ENCODE measurements at places on chromosomes 5 and 9.

- DNase-seq = no peak
Observed at GRCh38 chr5:1124205-1125029, 12.6 kb upstream of the SLC12A7 start.

DNA sequence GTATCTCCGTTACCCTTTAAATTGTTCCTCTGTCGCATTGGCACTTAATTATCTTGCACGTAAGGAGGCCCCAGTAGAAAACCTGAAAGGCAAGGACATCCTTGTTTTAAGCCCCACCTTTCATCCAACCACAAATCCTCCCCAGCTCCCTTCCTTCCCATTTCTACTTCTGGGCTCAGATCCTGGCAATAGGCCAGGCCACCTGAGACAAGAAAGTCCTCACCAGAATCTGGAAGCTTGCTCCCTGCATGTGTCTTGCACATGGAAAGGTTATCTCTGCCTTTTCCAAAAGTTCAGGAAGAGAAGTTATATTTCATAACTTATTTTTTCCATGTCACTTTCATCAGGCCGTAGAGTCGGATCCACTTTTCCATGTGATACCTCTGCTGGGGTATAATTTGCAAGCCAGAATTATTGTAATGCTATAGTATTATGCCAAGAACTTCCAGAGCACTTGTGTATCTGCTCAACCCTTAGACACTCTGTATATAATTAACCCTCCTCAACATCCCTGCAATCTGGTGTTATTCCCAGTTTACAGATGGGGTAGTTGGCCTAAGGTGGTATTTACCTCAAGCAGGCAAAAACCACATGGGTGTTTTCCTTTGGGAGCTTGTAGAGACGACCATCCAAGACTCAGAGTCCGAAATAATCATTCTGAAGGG, 2.6 kb upstream of the SHB start:
- DNase-seq = no peak

- peak; percentile 80 for DNase-seq
Observed at GRCh38 chr9:124752967-124753366, 18.1 kb downstream of the NR6A1 start.

- DNase-seq = no peak
Observed at GRCh38 chr5:118651002-118651401, 337.3 kb downstream of the DTWD2 start.

DNA sequence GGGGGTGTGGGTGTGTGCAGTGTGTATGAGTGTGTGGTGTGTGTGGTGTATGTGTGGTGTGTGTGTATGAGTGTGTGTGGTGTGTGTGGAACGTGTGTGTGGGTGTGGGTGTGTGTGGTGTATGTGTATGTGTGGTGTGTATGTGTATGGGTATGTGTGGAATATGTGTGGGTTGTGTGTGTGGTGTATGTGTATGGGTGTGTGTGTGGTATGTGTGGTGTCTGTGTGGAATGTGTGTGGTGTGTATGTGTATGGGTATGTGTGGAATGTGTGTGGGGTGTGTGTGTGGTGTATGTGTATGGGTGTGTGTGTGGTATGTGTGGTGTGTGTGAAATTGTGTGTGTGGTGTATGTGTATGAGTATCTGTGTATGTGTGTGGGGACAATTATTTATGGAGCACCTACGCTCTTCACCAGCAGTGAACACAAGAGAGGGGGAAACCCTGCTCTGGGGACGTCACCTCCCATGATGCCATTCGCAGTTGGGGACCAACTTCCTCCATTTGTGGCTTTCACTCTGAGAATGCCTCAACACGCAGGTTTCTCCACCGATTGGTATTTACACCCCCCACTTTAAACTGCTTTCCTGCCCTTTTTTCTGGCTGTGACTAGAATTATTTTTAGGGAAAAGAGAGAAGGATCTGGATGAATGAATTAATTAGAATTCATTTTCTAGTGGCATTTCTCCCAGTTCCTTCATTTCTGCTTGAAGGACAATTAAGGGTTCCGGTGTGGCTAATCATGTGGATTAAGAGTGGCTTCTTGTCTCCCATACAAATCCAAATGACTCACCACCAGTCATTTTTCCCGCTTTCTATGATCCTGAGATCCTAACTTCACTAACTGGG, 238.1 kb downstream of the ROR2 start:
- DNase-seq = peak; percentile 60

DNA sequence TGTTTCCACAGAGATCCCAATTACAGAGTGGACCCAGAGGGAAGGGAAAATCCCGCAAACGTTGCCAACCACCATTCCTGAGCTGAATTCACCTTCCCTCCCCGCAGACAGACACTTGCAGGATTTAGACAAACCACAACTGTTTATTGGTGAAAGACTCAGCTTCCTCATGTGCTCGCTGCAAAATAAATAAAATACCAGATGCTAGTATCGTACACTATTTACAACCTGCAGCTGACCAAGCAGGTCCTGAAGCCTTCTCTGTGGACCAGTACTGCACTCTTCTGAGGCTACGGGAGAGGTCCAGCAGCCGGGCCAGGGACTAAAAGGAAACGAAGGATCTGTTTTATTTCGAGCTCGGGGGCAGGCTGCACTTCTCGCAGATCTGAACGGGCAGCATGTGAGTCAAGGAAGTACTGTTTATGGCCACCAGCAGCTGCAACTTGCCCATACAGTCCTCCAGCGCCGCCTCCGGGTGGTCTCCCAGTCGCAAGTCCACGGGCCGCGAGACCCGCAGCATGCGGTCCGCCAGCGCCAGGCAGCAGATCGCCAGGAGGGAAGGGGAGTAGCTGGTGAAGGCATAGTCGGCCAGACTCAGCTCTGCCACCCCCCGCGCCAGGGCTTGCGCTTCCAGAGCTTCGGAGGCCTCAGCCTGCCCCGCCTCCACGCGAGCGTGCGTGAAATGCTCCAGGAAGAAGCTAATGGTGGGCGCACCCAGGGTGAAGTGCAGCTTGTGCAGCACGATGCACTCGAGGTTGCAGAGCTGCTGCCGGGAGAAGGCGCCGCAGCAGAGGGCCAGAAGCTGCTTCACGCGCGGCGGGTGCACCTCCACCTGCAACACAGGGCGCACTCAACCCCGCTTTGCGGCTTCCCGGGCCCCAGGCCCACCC, 2.1 kb downstream of the CCNO start:
- no peak for DNase-seq

- DNase-seq = peak; percentile 99
Observed at GRCh38 chr5:144187699-144188294, 17.1 kb downstream of the KCTD16 start.

DNA sequence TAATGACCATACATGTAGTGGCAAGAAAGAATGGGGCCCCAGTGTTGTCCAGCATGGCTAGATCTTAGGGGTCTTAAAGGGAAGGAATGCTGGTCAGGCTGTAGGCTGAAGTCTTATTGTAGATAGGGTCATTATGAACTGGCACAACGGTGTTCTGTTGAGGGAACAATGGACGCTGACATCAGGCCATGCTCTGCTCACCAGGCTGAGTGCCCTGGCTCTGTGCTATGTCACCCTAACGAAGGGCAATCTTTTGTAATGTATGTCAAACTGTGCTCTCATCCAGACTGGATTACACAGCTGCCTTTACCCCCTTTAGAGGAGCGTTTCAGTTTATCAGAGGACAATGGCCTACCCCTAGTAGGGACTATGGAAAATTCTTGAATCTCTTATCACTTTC, 14.6 kb upstream of the ZNF608 start:
- DNase-seq = no peak

Data from fibroblast of upper back skin (primary cell).